ENCODE measurements at places on chromosomes 11 and 22. TPM values are rescaled to one million over a fixed set of nuclear protein-coding genes. Genes with fewer than 3 reads are reported as not detected.

GRCh38 chr11:119618208-119618909 lies 110.6 kb downstream of the NECTIN1 start:
- peak; percentile 89 for DNase-seq

Gene TEAD1
- 27.1 TPM for total RNA-seq

DNA sequence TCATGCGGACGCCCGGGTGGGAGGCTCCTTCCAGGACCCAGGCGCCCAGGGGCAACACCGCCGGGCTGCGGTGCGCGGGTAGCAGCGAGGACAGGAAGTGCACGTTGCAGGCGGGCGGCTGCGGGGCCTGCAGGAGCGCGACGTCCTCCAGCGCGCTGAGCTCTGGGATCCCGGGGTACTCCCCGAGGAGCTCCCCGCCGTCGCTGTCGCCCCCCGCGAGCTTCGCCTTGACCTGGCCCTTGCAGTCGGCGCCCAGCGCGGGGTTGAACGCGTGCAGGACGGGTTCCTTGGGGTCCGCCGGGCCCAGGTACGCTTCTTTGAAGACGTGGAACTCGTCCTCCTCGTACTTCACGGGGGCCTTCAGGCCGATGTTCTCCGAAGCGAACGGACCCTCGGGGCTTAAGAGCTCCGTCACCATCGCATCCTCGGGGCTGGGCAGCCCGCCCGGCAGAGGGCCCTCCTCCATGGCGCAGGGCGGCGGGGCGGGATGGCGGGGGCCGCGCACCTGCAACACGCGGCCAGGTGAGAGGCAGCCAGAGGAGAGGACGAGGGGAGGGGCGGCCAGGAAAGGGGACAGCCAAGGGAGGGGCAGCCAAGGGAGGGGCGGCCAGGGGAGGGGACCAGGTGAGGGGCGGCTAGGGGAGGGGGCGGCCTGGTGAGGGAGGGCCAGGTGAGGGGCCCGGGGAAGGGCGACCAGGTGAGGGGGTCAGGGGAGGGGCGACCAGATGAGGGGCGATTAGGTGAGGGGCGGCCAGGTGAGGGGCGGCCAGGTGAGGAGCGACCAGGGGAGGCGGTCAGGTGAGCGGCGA lies 921 bp downstream of the TESMIN start:
- DNase-seq, result peak; percentile 14

DNA sequence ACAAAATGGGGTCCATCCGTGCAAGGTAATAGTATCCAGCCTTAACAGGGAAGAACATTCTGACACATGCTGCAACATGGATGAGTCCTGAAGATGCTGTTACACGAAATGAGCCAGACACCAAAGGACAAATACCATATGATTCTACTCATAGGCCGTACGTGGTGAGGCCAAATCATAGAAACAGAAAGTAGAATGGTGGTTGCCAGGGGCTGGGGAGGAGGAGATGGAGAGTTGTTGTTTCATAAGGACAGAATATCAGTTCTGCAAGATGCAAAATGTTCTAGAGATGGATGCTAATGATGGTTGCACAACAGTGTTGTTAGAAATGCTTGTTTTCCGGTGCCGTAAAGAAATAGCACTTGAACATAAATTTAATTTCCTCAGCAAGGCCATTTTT lies 2.6 kb downstream of the TBX10 start:
- DNase-seq, result no peak

DNA sequence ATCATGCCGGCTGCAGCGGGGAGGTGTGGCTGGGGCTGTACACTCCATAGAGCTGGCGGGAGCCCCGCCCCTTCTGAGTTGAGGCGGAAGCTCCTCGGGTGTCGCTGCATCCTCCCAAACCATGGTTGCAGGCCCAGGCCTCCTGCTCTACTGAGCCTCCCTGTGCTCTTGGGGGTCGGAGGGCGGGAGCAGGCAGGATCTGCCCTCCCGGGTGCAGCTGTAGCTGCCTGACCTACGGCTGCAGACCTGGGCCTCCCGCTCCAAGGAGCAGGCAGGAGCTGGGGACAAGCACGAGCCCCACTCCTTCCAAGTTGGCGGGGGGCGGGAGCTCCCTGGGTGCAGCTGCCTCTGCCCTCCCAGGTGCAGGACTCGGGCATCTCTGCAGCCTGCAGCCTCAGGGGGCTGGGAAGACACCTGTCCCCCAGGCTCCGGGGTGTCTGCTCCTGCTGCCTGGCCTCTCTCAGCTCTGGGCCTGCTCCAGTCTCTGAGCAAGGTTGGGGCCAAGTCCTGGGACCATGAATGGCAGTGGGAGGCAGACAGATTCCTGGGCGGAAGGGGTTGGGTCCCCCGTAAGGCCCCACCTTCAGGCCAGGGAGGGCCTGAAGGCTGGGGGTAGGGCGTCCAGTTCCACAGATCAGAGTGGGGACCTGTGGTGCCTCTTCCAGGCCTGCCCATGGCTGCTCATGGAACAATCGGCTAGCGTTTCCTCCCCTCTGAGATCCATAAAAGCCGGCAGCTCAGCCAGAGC lies 46.4 kb upstream of the SC5D start:
- DNase-seq, result no peak

- DNase-seq, result no peak
Observed at GRCh38 chr11:114147375-114148012, 88.0 kb downstream of the ZBTB16 start.

Gene TMPRSS5
- 0.14 TPM for total RNA-seq

Gene LYVE1
- total RNA-seq, result 64.6 TPM

- no peak for DNase-seq
Observed at GRCh38 chr11:115712296-115712695, 208.1 kb upstream of the CADM1 start.

- no peak for DNase-seq
Observed at GRCh38 chr11:98600786-98601773, 419.7 kb upstream of the CNTN5 start.

- no peak for DNase-seq
Observed at GRCh38 chr11:839280-839623, 3.1 kb downstream of the POLR2L start.

DNA sequence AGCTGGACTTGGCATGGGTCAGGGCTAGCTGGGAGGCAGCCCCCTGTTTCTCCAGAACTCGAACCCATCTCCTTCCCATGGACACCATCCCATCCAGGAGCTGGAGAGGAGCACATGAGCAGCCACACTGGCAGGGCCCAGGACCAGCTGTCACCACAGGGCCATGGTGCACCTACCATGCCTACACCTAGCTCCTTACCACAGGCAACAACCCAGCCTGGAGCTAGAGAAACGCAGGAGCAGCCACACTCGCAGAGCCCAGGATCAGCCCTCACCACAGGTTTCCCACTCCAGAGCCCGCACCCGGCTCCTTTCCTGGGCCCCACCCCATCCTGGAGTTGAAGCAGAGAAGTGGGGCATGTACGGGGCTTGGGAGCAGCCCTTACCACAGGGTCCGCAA lies 50.2 kb downstream of the GAB4 start:
- DNase-seq, result no peak

DNA sequence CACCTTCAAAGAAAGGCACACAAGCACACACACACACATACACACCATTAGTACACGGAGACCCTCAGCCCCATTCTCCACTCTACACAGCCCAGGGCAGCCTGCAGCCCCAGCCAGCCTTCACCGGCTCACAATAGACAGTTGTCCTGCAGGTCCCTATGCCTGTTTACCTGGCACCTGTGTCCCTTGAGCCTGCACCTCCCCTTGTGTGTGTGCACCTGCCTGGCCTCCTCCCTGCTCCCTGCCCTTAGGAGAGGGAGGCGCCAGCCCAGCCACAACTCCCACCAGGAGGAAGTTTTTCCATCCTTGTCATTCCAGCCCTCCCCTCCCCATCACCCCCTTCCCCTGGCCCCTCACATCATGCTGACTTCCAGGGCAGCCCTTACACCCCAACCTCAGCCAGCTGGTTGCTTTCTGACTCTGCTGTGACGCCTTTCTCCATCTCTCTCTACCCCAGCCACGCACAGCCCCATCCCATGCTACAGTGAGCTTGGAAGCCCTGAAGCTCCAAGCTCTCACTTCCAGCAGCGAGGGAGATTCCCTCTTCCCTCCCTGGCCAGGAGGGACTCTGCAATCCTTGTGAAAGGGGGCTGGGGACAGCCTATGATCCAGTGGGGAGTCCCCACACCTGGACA lies 4.4 kb downstream of the AHNAK start:
- no peak for DNase-seq

Gene TLCD5
- 8.5 TPM for total RNA-seq

Gene HBG1
- not detected for total RNA-seq

- DNase-seq, result no peak
Observed at GRCh38 chr11:86034710-86035109, 34.2 kb downstream of the PICALM start.

DNA sequence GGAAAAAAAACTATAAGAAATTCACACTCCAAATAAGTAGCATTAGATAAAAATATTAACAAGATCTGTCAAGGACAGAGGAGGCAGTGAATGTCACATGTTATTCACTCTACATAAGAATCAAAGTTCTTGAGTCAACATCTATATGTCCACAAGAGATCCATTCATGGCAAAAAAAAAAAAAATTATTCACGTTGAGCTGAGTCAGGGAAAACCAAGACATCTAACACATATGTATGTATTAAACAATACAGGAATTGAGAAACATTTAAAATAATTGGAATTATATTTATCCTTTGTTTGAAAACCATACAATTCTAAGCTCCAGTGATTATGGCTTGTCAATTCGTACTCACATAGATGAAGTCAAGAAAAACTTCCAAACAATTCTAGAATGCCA lies 1.3 kb downstream of the OR56A5 start:
- DNase-seq, result no peak

- no peak for DNase-seq
Observed at GRCh38 chr22:37942133-37942532, 11.3 kb downstream of the C22orf23 start.

Gene OR8G1
- total RNA-seq, result not detected

Gene DMC1
- 1.8 TPM for total RNA-seq

GRCh38 chr22:34414467-34415440 lies 494.5 kb upstream of the LARGE1 start:
- peak; percentile 0 for DNase-seq

Gene EFCAB6
- under 0.01 TPM for total RNA-seq

- DNase-seq, result no peak
Observed at GRCh38 chr11:82458761-82459160, 274.9 kb downstream of the FAM181B start.

Gene SAC3D1
- 12.4 TPM for total RNA-seq

GRCh38 chr11:102733232-102733875 lies 8.6 kb upstream of the MMP8 start:
- peak; percentile 92 for DNase-seq

GRCh38 chr11:96137373-96137772 lies 205.6 kb downstream of the MAML2 start:
- DNase-seq, result peak; percentile 63

Gene DGCR6
- total RNA-seq, result 3.9 TPM

- no peak for DNase-seq
Observed at GRCh38 chr22:39738746-39739145, 154.8 kb downstream of the ENTHD1 start.

DNA sequence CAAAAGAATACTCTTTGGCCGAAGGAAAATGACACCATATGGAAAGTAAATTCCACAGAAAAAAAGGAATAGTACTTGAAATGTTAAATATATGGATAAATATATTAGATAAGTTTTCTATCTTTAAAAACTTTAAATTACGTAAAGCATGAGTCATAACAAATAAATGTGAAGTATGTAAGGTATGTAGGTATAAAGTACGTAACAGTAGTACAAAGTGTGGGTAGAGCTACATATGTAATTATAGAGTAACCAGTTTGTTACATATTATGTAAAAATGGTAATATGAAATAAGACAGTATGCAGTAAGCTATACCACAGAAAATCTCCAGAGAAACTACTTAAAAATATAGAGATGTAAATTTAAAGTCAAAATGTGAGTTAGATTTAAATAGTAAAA lies 582.3 kb upstream of the CHORDC1 start:
- peak; percentile 16 for DNase-seq

- no peak for DNase-seq
Observed at GRCh38 chr11:94583213-94583865, 16.2 kb downstream of the PIWIL4 start.

Gene SCO2
- total RNA-seq, result 2.3 TPM

- DNase-seq, result peak; percentile 48
Observed at GRCh38 chr22:29998627-29999384, 81.5 kb upstream of the HORMAD2 start.

Gene GGT5
- total RNA-seq, result 27.8 TPM

DNA sequence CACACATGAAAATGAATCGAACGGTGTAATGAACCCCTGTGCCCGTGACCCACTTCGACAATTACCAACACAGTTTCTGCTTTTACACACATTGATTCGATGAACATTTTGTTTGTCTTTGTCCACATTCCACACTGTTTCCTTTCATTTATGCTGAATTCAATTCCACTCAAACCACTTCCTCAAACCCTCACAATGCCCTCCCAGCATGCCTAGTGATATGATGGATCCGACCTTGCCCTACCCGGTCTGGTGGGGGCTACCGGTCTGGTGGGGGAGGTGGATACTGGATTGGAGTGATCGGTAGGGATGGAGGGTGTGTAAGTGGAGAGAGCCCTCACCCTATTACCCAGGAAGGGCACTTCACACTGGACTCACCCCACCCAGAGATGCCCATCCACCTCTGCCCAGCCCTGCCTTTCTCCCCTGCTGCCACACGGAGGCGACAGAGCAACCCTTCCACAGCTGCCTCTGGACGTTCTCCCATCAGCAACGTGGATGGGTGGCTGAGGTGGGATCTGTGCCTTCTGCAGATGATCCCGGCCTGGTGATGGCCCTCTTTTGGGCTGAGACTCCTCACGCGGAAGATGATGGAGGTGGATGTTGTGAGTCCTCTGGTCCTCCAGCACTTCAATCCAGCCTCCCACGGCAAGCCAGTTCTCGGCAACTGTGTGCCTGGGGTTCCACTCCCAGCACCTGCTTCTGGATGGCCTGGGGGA lies 33.0 kb upstream of the P2RY2 start:
- DNase-seq, result peak; percentile 86

- no peak for DNase-seq
Observed at GRCh38 chr22:37659897-37660708, 1.6 kb downstream of the PDXP start.

Gene EWSR1
- 156 TPM for total RNA-seq

Gene SPON1
- 0.17 TPM for total RNA-seq

Gene UCP3
- 0.28 TPM for total RNA-seq

DNA sequence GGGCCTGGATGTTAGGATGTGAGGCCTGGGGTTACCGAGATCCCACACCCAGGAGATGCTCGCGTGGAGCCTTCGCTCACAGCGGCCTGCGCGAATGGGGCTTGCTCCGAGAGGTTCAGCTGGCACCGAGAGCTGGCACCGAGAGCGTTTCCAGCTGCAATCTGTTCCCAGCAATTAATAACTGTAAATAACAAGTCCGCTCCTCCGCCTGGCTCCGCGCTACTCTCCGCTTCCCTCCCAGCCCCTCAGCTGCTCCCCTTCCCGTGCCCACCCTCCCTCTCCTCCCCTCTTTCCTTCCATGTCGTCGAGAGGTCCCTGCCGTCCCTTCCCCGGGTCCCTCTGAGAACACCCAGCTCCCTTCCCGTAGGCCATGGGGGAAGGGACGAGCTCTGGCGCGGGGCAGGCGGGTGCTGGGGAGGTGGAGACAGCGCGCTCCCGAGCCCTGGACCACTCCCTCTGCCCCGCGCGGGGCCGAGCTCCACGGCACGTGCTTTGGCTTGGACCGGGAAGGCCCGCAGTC lies 110.8 kb downstream of the WNT7B start:
- no peak for DNase-seq

All from dermis blood vessel endothelial cell (primary cell).